ENCODE measurements at places on chromosomes 4 and X.

- DNase-seq = no peak
Observed at GRCh38 chr4:187477224-187477623, 518.3 kb upstream of the ZFP42 start.

DNA sequence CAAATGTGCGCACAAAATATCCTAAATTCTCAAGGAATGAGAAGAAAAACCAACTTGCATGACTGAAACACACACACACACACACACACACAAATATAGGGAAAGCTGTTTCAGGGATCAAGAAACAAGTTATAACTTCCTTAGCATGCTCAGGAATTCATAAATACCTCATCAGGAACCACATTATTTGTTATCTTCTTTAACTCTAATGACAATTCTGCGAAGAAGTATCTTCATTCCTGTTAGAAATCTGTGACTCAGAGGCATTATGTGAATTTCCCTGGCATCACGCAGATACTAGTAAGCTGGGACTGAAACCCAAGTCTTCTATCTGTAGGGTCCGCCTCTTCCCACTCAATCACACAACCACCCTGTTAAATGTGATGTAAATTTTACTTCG lies 30.3 kb downstream of the TMPRSS11A start:
- DNase-seq = no peak

GRCh38 chr4:95539106-95539505 lies 9.7 kb downstream of the UNC5C start:
- no peak for DNase-seq

DNA sequence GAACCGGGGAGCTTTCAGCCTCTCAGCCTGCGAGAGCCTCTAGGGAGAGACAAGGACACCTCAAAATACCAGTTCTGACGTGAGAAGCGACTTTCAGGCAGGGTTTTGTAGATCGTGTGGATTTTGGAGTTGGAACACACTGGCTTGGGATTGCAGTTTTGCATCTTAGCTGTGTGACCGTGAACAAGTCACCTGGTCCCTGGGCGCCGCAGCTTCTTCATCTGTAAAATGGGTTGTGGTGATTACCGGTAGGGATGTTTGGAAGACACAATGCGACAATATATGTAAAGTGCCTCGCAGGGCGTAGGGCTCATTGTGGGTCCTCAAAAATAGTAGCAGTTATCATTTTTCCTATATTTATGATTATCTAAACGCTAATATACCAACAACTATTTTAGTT lies 43.7 kb upstream of the STOX2 start:
- DNase-seq = no peak

DNA sequence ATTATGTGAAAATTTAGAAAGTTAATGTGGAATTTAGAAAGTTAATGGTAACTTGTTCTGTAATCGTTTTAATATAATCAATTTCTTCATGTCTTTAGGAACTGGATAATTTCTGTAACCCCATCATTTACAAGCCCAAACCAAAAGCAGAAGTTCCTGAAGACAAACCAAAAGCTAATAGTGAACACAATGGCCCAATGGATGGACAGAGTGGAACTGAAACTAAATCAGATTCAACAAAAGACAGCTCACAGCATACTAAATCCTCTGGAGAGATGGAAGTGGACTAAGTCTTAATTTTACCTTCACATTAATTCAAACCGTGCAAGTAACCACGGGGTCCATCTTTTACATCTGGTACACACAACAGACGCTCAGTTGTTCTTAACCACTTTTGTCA lies 48.1 kb upstream of the PLK4 start:
- no peak for DNase-seq
